ENCODE measurements at places on chromosomes 5 and 9.

GRCh38 chr5:14331386-14331781 lies 188.2 kb downstream of the TRIO start:
- no peak for DNase-seq

DNA sequence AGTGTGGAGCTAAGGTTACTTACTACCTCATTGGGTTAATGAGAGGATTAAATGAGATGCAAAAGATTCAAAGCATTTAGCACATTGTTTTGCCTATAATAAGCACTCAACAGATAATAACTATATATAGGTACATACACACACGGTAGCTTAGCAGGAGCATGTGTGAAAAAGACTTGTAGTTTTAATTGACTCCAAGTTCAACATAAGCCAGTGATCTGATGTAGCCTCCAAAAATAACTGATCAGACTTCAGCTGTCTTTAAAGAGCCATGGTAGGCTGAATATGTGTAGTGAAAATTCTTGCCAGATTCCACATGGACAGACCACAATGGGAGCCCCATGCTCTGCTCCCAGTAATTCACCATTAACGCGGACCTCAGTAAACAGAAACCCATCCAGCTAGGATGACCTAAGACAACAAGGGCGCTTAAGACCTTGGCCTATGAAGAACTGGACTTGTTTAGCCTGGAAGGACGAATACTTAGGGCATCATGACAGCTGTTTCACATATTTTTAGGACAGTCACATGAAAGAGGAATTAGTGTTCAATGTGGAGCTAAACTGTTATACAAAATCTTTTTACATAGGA lies 115.1 kb upstream of the ZNF366 start:
- DNase-seq, result no peak

DNA sequence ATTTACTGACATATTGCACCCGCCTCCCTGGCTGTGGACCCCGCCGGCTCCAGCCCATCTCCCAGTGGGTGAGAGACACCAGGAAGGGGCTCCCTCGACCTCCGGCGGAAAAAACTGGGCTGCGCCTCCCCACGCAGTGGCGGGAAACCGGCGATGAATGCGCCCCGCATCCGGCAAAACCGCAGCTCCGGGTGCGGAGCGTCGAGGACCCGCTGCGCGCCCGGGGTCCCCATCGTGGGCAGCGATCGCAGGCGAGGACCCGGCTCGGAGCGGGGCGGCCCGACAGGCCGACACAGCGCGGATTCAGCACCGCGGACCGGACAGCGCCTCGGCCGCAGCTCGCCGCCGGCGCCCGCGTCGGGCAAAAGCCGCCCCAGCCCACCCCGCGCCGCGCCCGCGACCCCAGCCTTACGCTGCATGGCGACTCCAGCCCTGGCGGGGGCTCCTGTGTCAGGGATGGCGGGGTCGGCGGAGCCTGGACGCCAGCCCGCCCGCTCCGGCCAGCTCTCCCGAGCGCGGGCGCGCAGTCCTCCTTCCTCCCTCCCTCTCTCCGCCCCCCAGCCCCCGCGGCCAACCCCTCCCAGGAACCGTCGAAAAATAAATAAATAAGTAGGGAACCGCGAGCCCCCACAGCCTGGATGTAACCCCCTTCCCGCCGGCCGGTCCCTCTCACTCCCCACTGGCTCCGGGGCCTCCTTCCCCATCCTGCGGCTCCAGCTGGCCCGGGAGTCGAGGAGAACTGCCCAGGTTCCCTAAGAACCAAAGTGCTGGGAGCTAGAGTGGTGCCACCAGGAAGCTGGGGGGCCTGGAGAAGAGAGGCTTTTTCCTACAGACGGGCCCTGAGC lies 3.1 kb downstream of the LHX3 start:
- peak; percentile 65 for DNase-seq

DNA sequence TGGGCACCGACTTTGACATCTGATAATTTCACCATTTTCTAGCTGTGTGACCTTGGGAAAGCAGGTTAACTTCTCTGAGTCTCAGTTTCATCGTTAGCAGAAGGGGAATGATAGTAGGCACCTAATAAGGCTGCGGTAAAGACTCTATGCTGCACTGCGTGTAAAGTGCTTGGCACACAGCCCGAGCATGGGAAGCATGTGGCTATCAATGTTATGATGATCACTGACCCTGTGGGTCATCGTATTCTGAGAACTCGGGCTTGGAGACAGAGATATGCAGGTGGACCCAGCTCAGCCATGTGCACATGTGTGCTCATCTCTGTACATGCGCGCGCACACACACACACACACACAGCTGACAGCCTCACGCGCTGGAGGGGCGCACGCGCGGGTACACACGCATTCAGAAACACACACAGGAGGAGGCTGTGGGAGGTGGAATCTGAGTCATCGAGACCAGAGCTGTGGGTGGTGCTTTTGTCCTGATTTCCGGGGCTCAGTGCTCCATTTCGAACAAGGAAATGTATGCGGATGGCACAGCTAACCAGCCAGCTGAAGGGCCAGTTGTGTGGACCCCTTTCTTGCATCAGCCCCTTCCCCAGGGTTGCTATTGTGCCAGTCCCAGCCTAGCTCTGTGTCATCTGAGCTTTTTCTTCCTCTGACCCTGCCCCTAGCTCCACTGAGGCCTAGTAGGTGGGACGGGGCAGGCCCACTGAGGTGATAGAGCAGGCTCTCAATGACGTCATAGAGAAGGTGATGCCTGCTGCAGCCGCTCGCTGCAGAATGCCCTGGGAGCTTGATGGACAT lies 11.1 kb upstream of the ARAP3 start:
- DNase-seq, result no peak

- DNase-seq, result peak; percentile 32
Measured at GRCh38 chr5:177403102-177403791, 2.8 kb upstream of the PFN3 start.

DNA sequence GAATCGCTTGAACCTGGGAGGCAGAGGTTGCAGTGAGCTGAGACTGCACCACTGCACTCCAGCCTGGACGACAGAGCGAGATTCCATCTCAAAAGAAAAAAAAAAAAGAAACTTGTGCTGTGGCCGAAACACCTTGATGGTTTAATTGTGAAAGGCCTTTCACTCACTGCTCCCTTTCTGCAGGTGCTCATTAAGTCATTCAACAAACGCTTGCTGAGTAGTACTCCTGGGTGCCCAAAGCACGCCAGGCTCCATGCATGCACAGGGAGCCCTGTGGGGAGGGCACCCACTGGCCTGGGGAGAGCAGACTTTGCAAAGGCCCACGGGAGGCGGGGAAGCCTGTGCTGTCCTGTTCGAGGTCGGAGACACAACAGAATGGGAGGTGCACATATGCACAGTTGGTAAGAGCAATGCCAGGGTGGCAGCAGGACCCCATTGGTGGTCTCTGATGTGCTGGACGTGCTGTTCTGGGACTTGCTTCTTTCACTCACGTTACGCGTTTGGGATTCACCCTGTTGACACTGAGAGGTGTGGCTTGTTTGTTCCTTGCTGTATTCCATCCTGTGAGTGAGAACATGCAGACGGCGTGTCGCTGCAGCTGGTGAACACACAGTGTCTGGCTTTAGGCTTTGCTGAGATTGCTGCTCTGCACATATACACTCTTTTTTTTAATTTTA lies 3.0 kb upstream of the ENTPD2 start:
- no peak for DNase-seq

DNA sequence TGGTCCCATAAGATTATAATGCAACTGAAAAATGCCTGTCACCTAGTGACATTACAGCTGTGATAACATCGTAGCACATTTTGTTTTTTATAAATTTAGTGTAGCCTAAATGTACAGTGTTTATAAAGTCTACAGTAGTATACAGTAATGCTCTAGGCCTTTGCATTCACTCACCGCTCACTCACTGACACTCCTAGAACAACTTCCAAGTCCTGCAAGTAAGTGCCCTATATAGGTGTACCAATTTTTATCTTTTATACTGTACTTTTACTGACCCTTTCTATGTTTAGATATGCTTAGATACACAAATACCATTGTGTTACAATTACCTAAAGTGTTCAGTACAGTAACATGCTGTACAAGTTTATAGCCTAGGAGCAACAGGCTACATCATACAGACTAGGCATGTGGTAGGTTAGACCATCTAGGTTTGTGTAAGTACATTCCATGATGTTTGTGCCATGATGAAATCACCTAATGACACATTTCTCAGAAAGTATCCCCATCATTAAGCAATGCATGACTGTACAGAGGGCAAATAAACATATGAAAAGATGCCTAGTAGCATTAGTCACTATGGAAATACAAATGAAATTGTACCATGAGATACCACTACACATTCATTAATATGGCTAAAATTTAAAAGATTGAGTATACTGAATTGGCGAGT lies 127.6 kb downstream of the TRPM6 start:
- no peak for DNase-seq

GRCh38 chr5:72648480-72648879 lies 141.3 kb upstream of the ZNF366 start:
- DNase-seq, result no peak

DNA sequence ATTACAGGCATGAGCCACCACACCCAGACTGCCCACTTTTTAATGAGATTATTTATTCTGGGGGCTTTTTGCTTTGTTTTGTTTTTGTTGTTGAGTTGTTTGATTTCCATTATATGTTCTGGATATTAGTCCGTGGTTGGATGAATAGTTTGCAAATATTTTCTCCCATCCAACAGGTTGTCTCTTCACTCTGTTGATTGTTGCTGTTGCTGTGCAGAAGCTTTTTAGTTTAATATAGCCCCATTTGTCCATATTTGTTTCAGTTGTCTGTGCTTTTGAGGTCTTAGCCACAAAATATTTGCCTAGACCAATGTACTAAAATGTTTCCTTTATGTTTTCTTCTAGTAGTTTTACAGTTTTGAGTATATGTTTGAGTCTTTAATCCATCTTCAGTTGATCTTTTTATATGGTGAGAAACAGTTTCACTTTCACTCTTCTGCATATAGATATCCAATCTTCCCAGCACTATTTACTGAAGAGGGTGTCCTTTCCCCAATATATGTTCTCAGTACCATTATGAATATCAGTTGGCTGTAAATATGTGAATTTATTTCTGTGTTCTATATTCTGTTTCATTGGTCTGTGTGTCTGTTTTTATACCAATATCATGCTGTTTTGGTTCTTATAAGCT lies 30.2 kb upstream of the TBCA start:
- DNase-seq, result no peak

DNA sequence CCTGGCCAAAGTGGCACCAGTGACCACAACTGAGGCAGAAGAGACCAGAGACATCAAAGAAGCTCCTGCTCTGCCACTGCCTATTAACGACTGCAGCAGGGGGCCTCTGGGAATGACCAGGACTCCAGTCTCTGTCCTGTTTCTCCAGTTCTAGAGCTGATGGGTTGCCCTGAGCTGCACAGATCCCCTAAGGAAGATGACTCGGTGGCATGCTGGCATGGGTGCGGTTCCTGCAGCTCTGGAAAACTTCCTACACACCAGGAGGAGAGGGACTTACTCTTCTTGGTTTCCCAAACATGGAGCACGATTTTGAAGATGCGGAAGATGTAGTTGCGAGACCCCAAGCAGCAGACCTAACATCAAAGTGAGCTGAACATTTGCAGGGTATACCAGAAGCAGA lies 2.7 kb downstream of the SLIT3 start:
- no peak for DNase-seq

DNA sequence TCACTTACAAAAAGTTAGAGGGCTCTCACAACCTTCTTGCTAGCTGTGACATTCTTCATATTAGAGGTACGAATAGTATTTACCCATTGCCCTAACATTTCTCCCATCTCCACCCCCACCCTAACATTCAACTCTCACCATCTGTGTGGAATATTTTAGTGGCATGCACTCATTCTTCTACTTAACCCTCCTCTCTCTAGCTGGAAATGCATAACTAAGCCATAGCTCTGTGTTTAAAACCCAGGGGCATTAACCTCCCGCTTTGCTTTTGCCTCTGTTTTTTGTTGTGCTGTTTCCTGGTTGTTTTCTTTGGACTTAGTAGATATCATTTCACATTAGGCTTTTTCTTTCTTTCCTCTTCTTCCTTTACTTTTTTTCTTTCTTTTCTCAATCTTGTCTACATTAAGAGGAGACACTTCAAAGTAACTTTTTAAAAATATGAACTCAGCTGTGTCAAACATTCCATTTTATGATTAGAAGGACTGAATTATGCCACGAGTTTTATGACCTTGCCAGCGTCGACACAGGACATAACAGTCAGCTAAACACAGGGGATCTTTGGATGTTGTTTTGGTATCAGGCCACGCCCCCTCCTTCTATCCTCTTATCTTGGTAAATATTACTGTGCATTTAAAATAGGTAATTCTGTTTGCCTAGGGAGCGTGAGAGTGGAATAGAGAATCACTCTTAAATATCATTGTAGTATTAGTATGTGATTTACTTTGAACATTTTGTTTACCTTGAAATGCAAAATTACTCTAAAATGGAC lies 236.0 kb downstream of the CD180 start:
- no peak for DNase-seq

- no peak for DNase-seq
Measured at GRCh38 chr5:119177226-119177625, 106.3 kb downstream of the DMXL1 start.

- no peak for DNase-seq
Measured at GRCh38 chr9:92480291-92480771, 2.0 kb downstream of the ASPN start.

GRCh38 chr5:101663543-101663942 lies 632.5 kb downstream of the SLCO4C1 start:
- DNase-seq, result no peak

DNA sequence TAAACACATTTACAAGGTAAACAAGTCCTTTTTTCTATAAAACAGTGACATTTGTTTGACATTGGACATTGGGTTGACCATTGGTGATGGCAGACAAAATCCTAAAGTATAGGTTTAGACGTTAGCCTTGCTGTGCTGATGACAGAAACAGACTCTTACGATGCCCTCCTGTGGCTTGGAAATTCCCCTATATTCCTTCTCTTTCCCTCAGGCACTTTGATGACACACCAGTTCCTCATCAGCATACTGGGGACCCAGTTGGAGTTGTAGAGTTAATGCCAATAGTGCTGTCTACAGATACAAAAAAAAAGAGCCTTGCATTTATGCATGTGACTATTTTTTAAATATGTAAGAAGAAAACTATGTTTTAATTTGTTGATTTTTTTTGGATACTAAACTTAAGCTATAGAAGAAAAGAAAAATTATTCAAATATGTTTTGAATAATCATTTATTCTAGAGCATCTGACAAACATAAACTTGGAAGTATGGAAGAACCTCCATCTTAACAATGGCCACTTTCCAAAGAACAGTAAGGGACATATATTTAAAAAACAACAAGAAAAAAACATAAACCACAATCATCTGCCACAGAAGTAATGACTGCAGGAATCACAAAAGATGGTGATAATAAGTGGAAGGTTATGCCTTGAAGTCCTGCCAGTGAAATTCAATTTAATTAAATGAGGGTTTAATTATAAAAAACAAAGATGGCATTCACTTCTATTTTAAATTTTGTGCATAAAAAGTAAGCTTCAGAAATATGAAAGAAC lies 75.6 kb upstream of the SNCAIP start:
- no peak for DNase-seq
